Activated CD4-positive, alpha-beta T cell treated with anti-CD3 and anti-CD28 coated beads, Interleukin-2, amount 50 U/mL, for 24 hours (primary cell): ENCODE measurements at places on chromosomes 2 and 18.

DNA sequence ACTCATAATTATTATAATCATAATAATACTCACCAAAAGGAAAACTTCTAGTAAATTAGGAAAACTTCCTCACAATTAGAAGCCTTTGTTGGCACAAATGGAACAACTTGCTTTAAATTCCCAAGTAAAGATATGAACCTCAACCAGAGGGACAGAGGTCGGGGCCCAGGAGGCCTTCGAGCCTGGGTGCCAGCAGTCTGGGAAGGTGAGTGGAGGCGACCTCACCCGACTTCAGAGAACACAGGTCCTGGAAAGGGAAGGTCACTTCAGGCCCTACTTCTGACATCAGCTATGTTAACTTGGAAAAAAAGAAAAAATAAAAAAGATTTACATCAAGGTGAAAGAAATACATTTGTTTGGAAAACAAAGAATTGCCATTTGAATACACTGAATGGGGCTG, 350.0 kb upstream of the MYT1L start:
- DNase-seq = no peak

GRCh38 chr2:212484563-212485080, 54.0 kb downstream of the ERBB4 start:
- no peak for DNase-seq

GRCh38 chr2:143425896-143426295, 296.7 kb downstream of the ARHGAP15 start:
- no peak for DNase-seq

GRCh38 chr2:73063909-73064875, 7.3 kb downstream of the SFXN5 start:
- DNase-seq = no peak

GRCh38 chr2:160224060-160224459, 24.0 kb upstream of the ITGB6 start:
- DNase-seq = peak; percentile 52

DNA sequence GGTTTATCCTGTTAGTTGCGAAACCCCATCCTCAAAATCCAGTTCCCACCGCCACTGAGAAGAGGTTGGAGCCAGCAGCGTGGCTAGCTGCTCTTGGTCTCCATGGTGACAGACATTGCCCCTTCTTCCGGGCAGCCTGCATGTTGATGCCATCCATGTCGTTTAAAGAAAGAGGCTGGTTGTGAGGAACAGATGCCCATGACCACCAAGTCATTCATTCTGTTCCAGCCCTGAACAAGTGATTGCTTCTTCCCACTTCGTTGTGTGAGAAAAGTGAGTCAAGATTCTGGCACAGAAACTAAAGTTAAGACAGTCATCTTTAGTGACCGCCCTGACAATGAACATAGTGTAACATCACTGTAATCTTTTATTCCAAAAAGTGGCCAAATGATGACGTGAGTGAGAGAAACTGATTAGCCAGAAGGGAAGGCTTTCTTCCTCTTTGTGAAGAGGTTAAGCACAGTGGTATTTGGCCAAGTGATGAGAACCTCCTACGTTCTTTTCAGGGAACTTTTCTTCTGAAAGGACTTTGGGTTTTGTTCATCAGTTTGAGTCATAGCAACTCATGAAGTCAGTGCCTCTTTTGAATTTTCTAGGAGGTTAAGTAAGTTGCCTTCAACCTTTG, 272.5 kb downstream of the GALR1 start:
- DNase-seq = no peak

GRCh38 chr18:57043241-57043640, 103.6 kb upstream of the BOD1L2 start:
- no peak for DNase-seq

DNA sequence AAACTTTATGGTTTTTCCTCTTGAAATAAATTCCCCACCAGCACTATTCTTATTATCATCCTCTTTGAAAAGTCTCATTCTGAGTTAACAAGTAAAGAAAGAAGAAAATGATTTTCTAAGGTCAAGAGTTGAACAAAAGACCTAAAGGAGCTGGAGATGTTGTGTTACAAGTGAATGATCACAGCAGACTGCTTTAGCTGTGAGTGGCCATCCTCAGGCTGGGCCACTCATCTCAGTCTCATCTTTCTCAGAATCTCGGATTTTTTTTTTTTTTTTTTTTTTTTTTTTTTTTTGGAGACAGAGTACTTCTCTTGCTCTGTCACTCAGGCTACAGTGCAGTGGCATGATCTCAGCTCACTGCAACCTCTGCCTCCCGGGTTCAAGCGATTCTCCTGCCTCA, 133.3 kb downstream of the CDH2 start:
- no peak for DNase-seq

- no peak for DNase-seq
These were observed 67.8 kb downstream of the SLC4A3 start for GRCh38 chr2:219695145-219695709.

- DNase-seq = no peak
These were observed 17.5 kb downstream of the MOGAT1 start for GRCh38 chr2:222688917-222689316.

DNA sequence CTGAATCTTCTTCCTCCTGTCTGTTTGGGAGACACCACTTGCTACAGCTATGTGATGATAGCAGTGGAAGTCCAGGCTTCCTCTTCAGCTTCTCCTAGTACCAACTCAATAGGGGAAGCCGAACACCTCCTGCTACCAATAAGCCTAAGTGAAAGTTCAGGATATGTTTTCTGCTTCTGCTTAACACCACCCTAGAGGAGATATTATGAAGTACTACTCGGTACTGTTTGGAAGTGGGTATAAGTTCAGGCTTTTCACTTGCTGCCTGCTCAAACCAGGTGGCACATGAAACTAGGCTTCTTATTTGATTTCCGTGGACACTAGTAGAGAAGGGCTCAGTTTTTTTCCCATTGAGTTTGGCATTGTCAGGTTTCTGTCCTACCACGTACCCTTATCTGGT, 99.8 kb downstream of the PTPN4 start:
- DNase-seq = no peak

- DNase-seq = no peak
These were observed 233.4 kb upstream of the GALNT5 start for GRCh38 chr2:157024129-157024528.

DNA sequence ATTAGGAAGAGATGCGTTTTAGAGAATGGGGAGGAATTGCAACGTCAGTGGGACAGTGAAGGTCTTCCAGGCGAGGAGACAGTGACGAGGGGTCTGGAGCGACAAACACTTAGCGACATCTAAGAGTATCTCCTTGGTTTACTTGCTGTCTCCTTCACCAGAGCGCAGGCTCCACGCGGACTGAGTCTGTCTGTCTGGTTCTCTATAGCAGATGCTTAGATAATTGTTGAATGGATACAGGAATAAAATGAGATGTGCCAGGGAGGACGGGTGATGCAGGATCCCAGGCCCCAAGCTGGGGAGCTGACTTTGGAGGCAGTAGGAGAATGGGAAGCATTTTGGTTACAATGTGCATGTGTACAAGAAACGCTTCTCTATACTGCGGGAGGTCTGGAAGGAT, 56.9 kb upstream of the SMAD7 start:
- no peak for DNase-seq

GRCh38 chr18:67417864-67418523, 98.5 kb downstream of the DSEL start:
- peak; percentile 11 for DNase-seq

- DNase-seq = no peak
These were observed 34.0 kb upstream of the SLC66A3 start for GRCh38 chr2:11121099-11121822.

- no peak for DNase-seq
These were observed 27.4 kb downstream of the MARCHF4 start for GRCh38 chr2:216344950-216345300.

DNA sequence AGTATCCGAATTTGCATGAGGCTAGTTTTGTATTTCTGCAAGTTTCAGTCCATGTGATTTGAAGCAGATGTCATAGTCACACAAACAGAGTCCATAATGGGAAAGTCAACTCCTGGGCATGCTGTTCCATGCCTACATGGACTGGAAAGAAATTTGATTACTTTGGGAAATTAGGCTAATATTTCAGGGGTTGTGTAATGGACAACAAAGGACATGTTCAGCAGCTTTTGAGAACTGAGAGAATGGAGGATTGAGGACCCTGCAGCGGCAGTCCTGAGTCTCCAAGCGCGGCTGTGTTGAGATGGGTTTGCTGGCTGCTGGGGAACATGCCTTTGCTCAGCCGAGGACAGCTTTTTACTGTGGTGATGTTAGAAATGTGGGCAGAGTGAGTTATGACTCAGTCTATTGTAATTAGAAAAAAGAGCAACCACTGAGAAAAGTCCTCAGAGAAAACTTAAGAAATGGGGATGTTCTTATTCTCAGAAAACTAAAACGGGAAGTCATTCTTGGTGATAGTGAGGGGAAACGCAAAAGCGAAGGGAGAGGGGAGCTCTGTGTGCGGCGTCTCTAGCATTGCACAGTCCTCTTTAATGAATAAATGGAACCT, 149.2 kb downstream of the FAM210A start:
- no peak for DNase-seq

GRCh38 chr2:134839649-134840048, 1.2 kb downstream of the ACMSD start:
- DNase-seq = no peak

GRCh38 chr2:13462464-13462863, 745.7 kb downstream of the TRIB2 start:
- DNase-seq = no peak

GRCh38 chr2:239203443-239204135, 197.2 kb downstream of the HDAC4 start:
- DNase-seq = no peak

DNA sequence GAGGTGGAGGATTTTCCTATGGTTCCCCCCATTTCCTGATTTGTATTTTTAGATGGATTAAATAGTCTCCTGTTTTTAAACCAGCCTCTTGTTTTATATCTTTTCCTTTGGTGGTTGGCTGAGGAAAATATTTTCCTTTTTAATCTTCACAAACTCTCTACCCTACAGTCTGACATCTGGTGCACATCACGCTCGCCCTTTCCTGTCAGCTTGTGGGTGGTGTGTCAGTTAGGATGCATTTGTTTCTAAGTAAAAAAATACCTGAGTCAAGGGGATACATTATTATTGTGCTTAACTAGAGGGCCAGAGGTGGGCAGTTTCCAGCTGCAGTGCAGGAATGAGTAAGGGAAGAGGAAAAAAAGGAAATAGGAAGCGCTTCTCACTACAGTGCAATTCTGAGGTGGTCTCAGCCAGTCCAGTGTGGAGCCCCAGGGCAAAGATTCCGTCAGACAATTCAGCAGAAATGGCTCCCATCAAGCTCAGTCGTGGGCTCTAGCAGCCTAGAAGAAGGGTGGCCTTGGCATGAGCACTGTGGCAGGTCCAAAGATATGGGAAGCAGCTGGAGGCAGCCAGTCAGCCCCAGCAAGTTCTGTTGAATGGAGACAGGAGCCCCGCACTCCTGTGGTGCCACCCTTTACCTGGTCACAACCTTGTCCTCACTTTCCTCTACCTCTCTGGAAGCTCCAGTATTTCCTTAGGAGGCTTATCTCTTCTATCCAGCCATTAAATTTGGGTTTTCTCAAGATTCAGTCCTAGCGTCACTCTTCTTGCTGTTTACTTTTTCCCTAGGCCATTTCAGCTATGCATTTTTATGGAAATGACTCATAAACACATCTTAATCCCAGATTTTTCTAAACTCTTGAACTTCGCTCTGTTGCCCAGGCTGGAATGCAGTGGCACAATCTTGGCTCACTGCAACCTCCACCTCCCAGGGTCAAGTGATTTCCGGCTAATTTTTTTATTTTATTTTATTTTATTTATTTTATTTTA, 18.5 kb downstream of the SFTPB start:
- DNase-seq = no peak

DNA sequence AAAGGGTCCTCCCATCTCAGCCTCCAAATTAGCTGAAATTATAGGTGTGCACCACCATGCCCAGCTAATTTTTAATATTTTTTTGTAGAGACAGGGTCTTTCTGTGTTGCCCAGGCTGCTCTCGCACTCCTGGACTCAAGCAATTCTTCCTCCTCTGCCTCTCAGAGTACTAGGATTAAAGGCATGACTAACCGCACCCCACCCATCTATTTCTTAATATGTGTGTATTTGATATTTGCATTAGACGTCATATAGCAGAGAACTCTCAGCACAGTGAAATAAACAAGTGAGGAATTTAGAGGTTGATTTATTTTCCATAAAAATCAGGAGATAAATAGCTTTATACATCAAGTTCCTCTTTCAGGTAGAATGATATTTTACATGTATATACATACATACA, 213.5 kb downstream of the FSIP2 start:
- no peak for DNase-seq

DNA sequence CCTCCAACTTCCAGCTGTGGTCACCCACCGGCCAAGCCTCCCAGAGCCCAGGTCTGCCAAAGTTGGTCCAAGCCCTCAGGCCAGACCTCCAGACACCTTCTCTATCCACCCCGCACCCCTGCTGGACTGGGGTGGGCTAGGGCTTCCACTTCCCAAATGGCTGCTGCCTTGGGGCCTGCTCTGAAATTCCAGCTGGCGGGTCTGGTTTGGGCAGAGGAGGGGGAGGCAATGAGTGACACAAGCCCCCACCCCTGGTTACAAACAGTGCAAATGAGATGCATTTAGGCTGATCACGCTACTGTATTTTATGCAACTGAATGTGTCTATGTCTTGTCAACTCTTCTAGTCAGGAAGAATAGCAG, 14.6 kb downstream of the POU3F3 start:
- no peak for DNase-seq

- peak; percentile 17 for DNase-seq
These were observed 57.9 kb downstream of the ARHGEF33 start for GRCh38 chr2:38947241-38948239.

- DNase-seq = no peak
These were observed 10.3 kb downstream of the FBLN7 start for GRCh38 chr2:112148477-112148876.

DNA sequence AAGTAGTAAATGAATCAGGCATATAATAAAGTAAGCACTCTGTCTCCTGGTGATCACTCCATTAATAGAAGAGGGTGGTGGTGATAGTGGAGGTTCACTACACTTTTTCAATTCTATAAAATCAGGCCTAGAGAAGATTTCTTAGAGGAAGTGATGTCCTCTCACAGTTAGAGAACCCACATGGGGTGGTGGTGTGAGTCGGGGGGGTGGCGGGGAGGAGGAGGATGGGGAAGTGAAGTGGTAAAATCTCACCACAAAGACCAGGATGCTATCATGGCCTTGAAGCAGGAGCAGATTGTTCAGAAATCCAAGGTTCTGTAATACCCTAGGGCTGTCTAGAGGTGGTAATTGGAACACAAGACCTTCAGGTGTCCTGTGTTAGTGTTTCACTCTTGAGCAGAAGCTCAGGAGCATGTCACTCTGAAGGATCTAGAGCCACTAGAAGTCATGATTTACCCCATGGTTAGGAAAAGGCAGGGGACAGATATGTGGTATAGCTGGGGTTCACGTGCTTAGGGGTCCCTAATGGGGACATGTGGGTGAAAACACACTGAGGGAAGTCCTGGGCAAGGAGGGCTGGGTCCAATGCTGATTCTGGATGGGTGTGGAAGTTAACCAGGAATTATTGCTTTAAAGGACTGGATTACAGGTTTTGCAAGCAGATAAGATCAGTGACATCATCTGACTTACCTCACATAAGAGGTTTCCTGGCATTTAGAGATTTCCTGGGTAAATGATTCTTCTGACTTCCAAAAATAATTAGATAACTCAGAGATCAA, 31.0 kb downstream of the RNF125 start:
- no peak for DNase-seq

- no peak for DNase-seq
These were observed 756.1 kb upstream of the KLHL29 start for GRCh38 chr2:22628906-22629305.
